ENCODE measurements at places on chromosomes 7 and 10. TPM values are rescaled to one million over a fixed set of nuclear protein-coding genes. Genes with fewer than 3 reads are reported as not detected.
A peak's percentile ranks its signal among the peaks of the same experiment; 100 is the strongest.

CDNF gene
- total RNA-seq = 2.2 TPM

APBB1IP gene
- 8.4 TPM for total RNA-seq

PDE6C gene
- total RNA-seq = not detected

SPDYE2 gene
- total RNA-seq = not detected

CPSF4 gene
- 33.5 TPM for total RNA-seq

SFTPA1 gene
- total RNA-seq = 1.0 TPM

SLC16A12 gene
- total RNA-seq = 0.12 TPM

CFAP70 gene
- 2.0 TPM for total RNA-seq

DNA sequence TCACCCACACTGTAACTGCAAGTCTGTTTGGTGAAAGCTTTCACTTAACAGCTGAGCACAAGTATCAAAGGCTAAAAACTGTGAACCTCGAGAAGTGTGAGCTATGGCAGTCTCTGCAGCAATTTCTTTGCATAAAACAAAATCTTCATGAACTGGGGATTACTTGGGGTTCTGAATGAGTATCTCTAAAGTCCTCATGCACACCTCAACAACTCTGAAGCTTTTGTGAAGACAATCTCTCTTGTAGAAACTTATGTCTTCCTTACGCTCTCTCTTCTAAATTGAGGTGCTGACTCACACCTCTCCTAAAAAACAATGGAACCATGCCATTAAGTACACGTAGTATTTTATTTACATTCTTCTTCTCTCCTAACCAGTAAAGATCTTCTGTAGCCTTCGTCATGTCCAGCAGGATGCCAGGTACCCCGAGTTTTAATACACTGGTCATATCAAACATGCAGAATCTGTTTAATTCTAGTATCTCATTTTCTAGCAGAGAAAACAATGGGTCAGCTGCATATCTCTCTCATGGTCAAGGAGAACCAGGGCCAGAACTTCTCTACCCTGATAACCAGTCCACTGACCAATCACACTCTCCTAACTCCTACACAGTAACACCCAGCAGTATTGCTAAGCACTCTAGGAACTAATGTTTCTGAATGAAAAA lies 76.9 kb downstream of the UBE2H start:
- DNase-seq = no peak

- DNase-seq = peak; percentile 45
These were observed 491 bp upstream of the AKAP9 start for GRCh38 chr7:91940171-91940570.

- no peak for DNase-seq
These were observed 36.7 kb downstream of the DNAH11 start for GRCh38 chr7:21579341-21580072.

- no peak for DNase-seq
These were observed 65.8 kb downstream of the SORCS3 start for GRCh38 chr10:104706886-104707285.

- no peak for DNase-seq
These were observed 53.6 kb upstream of the NRF1 start for GRCh38 chr7:129557686-129558481.

DNA sequence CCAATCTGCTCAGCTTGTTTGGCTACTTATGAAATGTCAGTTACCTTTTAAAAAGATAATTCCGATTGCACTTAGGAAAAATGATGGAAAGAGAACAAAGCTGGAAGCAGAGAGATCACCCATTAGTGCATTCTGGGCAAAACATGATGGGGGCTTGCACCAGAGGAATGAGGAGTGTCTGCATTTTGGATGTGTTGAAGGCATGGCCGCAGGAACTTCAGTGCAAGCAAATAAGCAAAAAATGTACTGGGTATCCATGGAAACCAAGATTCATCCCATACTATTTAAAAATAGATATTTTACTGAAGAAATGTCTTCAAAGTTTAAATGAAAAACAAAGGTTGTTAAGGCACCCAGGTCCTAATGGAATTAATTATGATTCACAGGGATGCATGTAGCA lies 655.0 kb downstream of the POM121L12 start:
- no peak for DNase-seq

- DNase-seq = peak; percentile 25
These were observed 566.8 kb downstream of the SDK1 start for GRCh38 chr7:3867863-3868262.
